Activated T-helper 1 cell treated with anti-CD3 and anti-CD28 coated beads, Interleukin-2, amount 50 U/mL, for 16 hours (primary cell): ENCODE measurements at places on chromosomes 2 and 18.

GRCh38 chr2:37809525-37809924 lies 115.6 kb upstream of the RMDN2 start:
- DNase-seq, result no peak

GRCh38 chr18:54742659-54743604 lies 85.3 kb upstream of the RAB27B start:
- no peak for DNase-seq

DNA sequence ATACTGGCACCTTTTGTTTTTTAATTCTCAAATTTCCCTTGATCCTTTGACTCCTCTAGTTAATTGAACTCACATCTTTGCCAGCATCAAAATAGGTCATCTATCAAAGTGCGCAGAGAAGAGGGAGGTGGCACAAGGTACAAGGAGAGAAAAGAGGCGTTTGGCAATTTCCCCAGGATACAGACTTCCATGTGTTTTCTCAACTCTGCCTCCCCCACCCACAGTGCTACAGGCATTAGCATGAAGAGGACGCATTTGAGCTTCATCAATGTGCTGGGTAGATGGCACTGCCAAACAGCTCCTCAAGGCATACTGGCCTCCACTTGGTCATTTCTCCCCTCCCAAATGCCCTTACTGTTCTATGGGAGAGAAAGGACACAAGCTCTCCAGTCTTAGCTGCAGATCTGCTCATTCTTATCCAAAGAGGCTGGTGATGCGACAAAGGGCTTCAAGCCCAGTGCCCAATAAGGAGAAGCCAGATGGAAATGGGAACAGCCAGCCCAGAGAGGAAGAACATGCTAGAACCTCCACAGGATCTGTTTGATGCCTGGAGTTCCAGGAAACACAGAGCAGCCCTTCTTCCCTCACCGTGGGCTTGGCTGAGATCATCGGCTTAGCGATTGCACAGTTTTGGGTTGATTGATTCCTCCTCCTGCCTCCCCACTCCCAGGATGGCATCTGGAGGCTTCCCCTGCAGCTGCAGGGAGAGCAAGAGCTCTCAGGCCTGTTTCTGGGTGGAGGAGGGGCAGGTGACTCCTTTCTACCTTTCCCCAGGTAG lies 144.7 kb upstream of the SMAD2 start:
- DNase-seq, result no peak

- no peak for DNase-seq
These were observed 20.7 kb downstream of the OTOF start for GRCh38 chr2:26457251-26457666.

- no peak for DNase-seq
These were observed 28.7 kb downstream of the ZSWIM2 start for GRCh38 chr2:186820303-186820702.

DNA sequence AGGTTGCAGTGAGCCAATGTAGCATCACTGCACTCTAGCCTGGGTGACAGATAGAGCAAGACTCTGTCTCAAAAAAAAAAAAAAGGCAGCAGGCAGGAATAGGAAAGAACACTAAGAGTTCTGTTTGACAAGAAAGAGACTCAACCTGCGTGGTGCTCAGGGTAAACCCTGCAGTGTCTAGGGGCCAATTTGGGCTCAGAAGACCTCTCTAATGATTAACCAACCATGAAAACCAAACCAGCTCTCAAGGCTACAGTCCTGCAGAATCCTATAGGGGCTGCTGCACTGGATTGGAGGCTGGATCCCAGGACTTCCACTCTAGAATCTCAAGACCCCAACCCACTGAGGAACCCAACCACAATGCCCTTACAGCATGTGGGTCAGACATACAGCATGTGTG lies 2.4 kb downstream of the TRABD2A start:
- no peak for DNase-seq

DNA sequence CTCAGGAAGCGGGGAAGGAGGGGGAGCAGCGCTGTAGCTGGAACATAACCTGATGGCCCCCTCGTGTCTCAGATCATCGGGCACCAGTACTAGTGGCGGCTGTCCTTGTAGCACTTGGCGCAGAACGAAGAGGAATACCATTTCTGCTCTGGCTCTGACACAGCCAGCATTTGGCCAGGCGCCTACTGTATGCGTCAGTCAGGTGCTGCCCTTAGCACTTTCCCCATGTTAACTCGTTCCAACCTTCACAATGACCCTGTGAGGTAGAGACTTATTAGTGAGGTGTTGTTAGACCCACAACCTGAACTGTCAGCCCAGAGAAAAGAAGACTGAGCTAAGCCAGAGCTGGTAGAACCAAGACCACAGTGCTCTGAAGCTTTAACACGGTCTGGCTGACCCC lies 47.7 kb upstream of the EML6 start:
- DNase-seq, result no peak

GRCh38 chr2:9885036-9885684 lies 41.9 kb downstream of the TAF1B start:
- DNase-seq, result no peak

GRCh38 chr2:33570681-33571080 lies 28.4 kb downstream of the FAM98A start:
- DNase-seq, result no peak

- DNase-seq, result no peak
These were observed 34.7 kb upstream of the DLX1 start for GRCh38 chr2:172050479-172051125.

- DNase-seq, result no peak
These were observed 639.7 kb upstream of the SYT4 start for GRCh38 chr18:43916984-43917383.

- no peak for DNase-seq
These were observed 527.5 kb downstream of the GALR1 start for GRCh38 chr18:77777163-77777562.

DNA sequence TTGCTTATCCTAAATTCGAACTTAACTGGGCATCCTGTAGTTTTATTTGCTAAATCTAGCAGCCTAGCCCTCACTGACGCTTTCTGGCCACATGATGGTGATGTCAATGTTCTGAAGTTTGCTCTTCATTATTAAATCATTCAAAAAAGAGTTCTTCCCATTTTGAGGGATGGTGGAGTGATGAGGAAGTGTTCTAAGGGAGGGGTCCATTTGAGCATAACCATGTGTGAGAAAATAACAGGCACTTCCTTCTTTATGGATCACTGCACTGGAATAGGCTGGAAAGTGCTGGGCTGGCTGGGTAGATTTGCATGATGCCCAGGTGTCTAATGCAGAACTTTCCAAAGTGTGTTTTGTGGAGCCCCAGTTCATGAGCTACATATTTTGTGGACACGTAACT lies 74.2 kb downstream of the TNFRSF11A start:
- DNase-seq, result no peak

- no peak for DNase-seq
These were observed 24.3 kb upstream of the MOCOS start for GRCh38 chr18:36162981-36163380.

DNA sequence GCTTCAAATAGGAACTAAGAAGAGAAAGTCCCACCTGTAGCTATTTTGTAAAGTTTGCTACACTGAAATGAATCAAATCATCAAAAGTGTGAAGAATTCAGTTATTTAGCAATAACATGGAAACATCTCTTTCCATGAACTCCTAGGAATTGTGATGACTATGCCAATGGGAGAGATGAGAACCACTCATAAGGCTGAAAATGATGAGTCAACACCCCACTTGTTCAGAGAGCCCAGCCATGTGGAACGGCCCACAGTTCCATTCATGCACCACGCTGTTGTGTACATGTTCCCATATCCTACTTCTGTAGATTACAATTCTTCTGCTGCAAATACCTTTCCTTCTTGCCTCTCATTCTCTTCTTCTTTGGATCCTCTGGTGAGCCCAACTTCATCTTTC lies 645.5 kb upstream of the ID2 start:
- no peak for DNase-seq

- no peak for DNase-seq
These were observed 363 bp upstream of the RFTN2 start for GRCh38 chr2:197675711-197676188.

DNA sequence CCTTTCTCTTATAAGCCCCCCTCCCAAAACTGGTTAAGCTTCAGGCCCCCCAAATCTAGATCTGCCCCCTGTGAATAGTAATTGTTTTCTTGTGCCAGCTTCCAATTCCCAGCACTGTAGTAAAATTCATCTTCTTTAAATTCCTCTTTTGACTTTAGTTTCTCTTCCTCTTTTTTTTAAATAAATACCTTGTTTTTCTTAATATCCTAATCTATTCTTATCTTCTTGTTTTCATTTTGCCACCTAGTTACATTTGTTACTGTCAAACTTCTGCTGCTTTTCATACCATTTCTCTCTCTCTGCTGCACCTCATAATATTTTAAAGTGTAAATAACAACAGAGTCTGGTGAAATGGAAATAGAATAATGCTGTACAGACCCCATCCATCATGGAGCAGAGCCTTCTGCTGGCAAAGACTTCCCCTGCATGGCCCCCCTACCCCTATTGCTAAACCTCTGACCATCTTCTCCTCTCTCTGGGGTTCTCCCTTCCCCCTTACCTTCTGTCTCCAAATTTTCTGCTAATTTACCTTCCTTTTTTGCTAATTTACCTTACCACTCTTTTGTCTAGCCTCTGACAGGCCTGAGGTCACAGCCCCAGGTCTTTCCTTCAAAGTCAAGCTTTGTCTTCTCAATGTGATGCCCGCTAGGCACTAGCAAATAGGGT lies 94.9 kb upstream of the PAPOLG start:
- no peak for DNase-seq

DNA sequence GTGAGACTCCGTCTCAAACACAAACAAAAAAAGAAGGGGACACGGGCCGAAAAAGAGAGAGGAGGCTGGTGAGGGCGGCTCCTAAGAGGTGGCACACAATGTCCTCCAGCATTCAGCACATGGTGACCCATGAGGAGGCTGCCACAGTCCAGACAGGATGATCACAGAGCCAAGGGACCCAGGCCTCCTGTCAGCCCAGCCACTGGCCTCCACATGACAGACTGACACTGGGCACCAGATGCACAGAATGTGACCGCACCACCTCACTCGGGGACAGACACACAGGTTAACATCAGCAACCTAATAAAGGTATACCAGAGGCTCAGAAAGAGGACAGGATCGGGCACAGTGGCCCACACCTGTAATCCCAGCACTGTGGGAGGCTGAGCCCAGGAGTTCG lies 21.0 kb downstream of the PASK start:
- DNase-seq, result no peak

- no peak for DNase-seq
These were observed 65.8 kb upstream of the PNPT1 start for GRCh38 chr2:55759271-55759921.

DNA sequence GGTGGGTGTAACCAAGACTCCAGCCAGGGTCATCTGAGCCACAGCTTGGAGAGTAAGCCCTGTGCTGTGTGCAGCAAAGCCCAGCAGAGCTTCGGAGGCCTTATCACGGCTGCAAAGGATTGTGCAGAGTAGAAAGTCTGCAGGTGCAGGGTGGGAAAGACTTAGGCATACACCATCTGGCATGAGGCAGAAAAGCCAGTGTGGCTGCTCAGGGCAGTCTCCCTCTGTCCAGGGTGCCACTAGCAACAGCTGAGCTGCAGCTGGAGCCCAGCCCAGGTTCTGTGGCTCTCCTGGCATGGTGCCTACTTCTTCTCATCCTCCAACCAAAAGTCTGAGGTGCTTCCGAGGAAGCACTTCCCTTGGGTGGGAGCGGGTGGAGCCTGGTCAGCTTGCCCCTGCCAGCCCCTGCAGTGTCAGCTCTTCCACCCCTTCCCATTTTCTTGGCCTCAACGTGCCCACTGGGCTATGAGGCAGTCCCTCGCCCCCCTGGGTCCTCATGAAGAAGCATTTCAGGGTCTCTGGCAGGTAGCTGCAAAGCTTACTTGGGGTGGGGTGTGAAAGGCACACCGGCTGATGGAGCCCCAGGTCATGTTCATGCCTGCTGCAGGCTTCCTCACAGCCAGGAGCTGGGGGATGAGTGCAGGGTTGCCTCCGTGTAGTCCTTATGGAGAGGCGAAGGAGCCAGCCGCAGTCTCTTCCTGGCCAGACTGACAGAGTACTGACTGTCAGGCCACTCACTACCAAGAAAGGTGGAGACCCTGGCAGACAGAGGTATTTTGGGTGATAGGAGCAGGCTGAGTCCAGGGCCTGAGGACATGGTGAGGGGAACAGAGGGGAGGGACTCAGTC lies 4.8 kb downstream of the AMER3 start:
- DNase-seq, result no peak

GRCh38 chr2:175805442-175806124 lies 196.5 kb downstream of the LNPK start:
- DNase-seq, result no peak

GRCh38 chr2:120842456-120843439 lies 107.1 kb downstream of the GLI2 start:
- no peak for DNase-seq

DNA sequence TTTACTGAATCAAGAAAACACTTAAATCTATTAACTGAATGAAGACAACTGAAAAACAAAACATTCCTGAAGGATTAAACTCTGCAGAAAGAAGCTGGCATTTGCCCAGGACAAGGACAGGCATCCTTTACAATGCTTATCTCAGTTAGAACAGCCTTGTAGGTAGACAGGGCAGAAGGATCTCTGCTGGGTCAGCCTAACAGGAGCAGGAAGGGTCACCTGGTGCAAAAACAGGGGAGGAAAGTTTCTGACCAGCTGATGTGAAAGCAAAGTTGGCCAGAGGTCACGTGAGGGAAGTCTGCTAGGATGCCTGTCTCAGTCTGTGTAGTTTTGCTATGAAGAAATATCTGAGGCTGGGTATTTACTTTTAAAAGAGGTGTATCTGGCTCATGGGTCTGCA lies 348.6 kb downstream of the ANAPC1 start:
- DNase-seq, result no peak

DNA sequence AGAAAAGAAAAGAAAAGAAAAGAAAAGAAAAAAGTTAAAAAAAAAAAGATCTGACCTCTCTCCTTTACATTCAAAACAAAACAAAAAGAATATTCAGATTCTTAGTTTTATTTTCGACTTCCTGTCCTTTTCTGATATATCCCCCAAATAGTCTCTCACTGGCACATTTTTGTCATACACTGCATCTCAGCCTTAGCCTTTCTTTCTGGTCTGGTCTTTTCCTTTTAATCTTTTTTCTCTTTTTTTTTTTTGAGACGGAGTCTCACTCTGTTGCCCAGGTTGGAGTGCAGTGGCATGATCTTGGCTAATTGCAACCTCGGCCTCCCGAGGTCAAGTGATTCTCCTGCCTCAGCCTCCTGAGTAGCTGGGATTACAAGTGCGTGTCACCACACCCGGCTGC lies 1.6 kb upstream of the RIOK3 start:
- no peak for DNase-seq
